CD4-positive, alpha-beta T cell treated with Interleukin-6 for 4 hours (primary cell): ENCODE measurements at places on chromosomes 5 and 9.

GRCh38 chr9:93644397-93645088, 68.2 kb downstream of the PHF2 start:
- DNase-seq, result no peak

DNA sequence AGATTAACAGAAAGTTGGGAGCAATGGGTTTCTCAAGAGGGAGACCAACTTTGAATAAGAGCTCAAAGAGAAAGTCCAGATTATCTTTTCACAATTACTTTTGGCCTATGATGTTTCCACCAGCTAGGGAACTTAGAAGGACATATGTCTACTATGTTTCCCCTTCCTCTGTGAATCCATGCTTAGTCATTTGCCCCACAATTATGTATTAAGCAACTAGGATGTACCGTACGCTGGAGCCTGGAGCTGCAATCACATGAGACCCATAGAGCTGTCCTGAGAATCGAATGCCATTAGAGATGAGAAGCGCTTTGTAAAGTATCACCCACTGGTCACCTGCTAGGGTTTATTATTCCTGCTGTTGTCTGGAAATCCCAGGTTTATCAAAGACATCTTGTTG, 78.8 kb downstream of the PDE6A start:
- DNase-seq, result no peak

- DNase-seq, result no peak
Measured at GRCh38 chr9:78666818-78667414, 370.0 kb downstream of the PSAT1 start.

GRCh38 chr9:29393064-29393463, 1819.8 kb upstream of the C9orf72 start:
- no peak for DNase-seq

GRCh38 chr9:87498046-87498810, 561 bp downstream of the DAPK1 start:
- no peak for DNase-seq

DNA sequence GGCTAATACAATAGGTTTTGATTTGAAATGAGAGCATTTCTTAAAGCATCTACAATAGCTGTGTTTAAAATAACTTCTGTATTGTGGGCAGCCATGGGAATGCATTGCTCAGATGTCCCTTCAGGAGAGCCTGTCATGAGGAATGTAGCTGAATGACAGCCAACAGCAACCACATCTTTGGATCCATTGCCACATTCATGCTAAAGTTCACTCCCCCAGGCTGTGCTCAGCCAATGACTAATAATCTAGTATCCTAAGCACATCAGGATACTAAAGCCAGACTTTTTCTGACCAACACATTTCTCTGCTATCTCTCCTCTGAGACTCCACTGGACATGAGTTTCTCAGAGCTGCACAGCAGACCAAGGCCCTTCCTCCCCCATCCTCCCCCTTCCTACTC, 45.5 kb downstream of the HTR1A start:
- no peak for DNase-seq

DNA sequence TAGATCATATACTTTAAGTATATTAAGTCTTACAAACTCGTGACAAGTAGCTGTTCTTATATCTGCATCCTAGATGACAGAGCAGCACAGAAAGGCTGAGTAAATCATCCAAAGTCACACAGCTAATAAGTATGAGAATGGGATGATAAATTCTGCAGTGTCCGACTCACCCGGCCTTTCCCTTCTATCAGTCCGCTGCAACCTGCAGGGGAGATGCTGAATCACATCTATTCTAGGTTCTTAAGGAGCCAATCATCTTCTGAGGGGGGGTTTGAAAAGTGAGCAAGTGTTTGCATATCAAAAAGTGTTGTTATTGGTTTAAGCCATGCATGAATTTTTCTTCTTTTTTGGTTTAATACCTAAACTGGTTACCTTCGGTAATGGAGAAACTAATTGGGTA, 38.9 kb downstream of the ADAMTS16 start:
- DNase-seq, result no peak

GRCh38 chr9:13430368-13431221, 151.1 kb upstream of the MPDZ start:
- no peak for DNase-seq

DNA sequence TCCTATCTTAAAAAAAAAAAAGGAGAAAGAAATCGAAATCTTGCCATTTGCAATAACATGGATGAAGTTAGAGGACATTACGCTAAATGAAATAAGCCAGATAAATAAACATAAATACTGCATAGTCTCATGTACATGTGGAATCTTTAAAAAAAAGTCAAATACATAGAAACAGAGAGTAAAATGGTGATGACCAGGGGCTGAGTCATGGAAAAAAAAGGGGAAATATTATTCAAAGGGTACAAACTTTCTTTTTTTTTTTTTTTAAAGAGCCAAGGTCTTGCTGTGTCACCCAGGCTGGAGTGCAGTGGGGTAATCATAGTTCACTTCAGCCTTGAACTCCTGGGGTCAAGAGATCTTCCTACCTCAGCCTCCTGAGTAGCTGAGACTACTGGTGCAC, 310.1 kb downstream of the ZNF608 start:
- DNase-seq, result no peak

DNA sequence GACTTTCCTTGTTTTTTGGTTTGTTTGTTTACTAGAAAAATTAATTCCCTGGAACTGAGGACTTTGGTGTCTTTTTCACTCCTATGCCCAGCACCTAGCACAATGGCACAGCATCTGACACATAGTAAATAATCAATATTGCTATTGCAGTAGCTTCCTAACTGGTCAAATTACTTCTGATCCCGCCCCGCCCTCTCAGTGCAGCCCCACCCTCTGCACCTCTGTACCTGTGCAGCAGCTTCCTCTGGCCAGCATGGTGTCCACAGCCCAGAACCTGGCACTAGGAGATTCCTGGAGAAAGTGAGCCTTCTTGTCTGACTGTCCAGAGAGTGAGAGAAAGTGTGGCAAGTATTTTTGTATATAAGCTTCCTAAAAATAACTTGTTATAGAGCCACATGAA, 343.2 kb downstream of the ZNF608 start:
- DNase-seq, result no peak

- DNase-seq, result no peak
Measured at GRCh38 chr5:17113174-17113958, 104.1 kb upstream of the BASP1 start.

DNA sequence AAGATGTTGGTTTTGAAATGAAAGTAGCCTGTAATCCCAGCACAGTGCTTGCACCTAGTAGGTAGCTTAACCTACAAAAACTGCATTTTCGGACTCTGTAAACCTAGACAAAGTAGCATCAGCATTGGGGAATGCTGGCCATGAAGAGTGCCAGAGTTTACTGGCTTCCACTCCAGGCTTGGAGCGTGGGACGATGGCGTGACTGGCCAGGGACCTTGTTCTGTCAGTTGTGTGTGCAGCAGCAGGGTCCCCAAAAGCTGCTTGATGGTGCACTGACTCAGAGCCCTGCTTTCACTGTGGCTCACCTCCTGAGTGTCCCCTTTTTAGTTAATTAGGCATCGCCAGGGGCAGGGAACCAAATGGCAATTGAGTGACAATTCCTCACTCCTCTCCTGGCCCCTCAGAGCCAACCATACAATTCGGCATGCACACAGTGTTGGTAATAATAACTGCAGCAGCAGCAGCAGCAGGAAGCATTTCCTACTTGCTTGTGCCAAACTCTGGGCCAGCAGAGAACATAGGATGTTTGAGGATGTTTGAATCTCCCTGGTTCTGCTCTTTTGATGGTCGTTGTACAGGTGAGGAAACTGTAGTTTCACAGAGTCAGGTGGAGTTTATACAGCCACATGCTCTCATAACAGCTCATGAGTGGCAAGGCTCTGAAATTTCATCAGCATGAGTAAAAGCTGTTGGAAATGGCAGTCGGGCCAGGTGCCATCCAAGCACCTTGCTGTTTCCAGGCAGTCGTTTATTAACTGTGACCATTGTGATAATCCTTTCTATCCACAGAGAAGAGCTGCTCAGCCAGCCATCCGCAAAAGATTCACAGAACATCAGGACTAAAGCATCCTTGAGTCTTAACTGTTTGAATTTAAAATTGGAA, 4.2 kb downstream of the UBE2QL1 start:
- DNase-seq, result no peak

DNA sequence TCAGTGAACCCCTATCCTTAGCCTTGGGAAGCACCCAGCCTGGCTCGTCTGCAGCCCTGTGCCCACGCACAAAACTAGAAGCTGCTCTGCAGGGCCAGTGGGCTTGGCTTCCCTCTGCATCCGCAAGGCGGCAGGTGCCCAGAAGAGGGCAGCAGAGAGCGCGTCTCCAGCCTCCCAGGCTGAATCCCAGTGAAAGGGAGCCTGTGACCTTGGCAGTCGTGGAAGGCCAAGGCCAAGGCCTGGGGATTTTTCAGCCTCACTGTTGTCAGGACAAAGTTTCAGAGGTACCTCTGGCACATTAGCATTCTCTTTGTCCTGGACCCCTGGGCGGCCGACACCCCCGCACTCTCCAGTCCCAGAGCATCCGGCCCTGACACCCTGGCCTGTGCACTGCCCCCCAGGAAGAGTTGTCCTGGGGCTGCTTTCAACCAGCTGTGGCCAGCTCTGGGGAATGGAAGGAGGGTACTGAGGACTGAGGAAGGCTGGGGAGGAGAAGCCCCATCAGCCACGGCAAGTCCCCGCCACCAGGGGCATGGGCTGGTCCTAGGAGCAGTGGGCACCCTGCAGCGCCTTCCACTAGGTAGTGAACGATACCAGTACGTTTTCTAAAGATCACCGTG, 63.6 kb upstream of the IL17B start:
- peak; percentile 76 for DNase-seq

- DNase-seq, result no peak
Measured at GRCh38 chr9:93031629-93032430, 26.7 kb upstream of the SUSD3 start.

GRCh38 chr5:142461028-142461590, 136.3 kb upstream of the SPRY4 start:
- DNase-seq, result no peak

DNA sequence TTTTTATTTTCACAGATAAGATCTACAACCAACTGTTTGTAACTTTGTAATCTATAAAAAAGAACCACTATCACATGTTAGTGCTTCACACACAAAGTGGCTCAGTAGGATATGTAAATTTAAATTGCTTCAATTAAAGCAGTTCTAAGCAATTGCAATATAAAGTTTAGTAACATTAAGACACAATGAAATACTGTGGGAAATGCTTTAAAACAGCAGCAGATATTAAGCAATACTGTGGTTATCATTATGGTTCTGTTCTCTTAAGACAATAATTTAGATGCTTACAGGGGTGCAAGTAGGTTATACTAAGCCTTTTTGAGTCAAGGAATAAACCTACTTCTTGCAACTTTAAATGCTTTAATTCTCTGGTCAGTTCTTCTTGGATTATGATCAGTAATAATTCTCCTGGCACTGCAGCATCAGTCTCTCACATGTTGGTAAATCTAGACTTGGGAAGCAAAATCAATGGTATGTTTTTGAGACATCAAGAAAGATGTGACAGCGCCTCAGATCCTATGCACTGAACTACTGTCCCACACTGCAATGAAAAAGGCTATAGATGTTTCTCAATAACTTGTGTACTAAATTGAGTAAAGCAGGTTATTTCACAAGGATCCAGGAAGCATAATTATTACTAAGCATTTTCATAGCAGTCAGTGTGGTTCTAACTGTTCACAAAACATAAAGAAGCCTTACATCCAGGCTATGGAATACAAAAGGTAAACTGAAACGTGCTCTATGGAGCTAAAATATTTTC, 338.7 kb upstream of the PDE4D start:
- no peak for DNase-seq

- no peak for DNase-seq
Measured at GRCh38 chr5:169099801-169100734, 200.9 kb downstream of the SLIT3 start.

DNA sequence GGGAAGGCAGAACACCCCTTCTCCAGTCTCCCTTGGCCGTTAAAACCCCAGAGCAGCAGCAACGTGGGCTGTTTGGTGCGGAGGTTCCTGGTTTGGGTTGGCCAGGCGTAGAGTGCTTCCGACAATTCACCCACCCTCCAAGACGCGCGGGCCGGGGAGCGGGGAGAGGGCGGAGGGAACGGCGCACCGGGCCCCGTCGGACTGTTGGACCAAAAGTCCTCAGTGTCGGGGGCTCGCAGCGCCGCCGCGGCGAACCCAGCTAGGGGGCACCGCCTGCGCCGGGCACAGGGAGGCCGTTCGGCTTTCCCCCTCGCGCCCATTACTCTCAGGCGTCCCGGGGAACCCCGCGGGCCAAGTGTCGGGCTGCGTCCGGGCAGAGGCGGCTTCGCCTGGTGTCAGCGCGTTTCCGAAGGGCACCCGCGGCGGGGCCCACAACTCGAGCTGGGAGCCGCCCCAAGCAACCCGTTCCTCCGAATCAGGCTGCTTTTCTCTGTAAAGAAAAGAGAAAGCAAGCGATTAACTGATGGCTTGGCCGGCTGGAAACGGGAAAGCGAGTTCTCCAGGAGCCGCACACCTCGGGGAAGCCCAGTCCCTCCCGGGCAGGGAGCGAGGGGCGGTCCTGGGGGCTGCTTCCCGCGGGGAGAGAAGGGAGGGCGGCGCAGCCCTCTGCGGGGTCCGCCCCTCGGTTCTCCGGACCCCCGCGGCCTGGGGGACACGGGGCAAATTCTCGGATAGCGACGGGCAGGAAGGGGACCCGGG, 145.5 kb downstream of the ERCC6L2 start:
- DNase-seq, result peak; percentile 55

DNA sequence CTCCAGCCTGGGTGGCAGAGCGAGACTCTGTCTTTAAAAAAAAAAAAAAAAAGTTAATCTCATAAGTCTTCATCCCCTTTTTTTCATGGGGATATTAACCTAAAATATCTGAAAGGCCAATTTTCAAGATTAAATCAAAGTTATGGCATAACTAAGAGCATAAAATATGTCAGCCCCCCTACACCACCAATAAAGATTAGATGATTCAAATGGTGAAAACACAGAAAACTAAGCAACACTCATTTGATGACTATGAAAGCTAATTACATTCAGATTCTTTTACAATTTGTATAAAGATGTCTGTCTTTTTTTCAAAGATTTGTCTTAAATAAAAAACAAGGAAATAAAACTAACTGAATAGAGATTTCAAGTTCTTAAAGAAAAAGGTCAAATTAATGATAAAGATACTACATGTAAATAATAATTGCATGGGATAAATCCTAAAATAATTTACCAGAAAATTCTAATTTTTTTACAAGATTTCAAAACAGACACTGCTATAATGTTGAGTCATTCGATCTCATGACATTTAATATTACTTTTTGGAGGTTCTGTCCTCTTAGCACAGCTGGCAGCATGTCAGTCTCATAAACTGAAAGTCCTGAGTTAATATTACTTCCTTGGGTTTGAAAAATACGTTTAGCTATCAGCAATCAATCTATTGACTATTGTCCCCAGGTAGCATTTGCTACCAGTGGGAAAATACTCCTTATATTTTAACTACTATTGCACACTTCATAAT, 112.9 kb downstream of the KIAA0825 start:
- no peak for DNase-seq

DNA sequence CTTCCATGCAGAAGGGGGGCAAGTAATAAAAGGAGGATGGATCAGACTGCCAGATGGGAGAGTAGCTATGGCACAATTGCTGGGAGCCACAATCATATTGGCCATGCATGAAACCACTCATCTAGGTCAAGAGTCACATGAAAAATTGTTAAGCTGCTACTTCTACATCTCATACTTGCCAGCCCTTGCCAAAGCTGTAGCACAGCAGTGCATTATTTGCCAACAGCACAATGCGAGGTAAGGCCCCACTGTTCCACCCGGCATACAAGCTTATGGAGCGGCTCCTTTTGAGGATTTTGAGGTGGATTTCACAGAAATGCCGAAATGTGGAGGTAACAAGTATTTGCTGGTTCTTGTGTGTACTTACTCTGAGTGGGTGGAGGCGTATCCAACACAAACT, 109.9 kb upstream of the EPB41L4A start:
- DNase-seq, result no peak

- DNase-seq, result no peak
Measured at GRCh38 chr9:106953174-106953573, 90.2 kb downstream of the ZNF462 start.

GRCh38 chr5:111572561-111572960, 60.2 kb upstream of the STARD4 start:
- no peak for DNase-seq
